LNCaP clone FGC (cell line): ENCODE measurements at places on chromosomes 4 and X.

DNA sequence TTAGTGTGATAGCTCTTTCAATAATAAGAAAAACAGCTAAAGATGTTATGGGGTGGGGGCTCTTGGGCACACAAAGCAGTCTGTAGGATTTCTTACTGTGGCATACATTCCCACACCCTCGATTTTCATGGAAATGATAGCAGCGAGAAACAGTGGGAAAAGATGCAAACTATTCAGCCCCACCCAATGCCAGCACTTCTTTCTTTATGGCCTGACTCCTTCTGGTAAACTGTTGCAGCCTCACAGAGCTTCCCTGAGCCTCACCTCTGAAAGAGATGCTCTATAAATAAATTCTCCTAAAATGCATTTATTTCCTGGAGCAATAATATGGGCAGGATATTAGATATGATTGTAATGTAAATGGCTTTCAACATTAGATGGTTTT is 910 bp downstream of the ANK2 start:
- no peak for DNase-seq

DNA sequence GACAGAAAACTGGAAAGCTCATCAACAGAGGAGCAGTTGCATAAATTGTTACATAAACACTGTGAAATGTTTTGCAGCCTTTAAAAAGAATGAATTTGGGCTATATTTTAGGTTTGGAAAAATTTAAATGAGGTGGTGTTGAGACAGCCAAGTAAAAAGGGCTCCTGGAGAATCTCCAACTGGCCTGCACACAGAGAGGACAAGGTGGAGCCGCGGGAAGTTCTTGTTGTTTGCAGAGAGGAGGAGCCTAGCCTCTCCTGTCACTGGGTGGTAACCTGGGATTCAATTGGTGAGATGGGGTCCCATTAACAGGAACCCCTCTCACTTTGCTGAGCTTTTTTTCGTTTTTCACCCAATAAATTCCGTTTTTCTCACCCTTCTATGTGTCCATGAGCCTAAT is 13.4 kb downstream of the GIMD1 start:
- peak; percentile 32 for DNase-seq

- DNase-seq: no peak
Observed at GRCh38 chr4:27100713-27101112, 240.1 kb downstream of the STIM2 start.

- peak; percentile 67 for DNase-seq
Observed at GRCh38 chr4:40331101-40331745, 3.9 kb upstream of the CHRNA9 start.

GRCh38 chr4:110310795-110311194 is 112.4 kb upstream of the ELOVL6 start:
- DNase-seq: no peak
